SHP77 treated with DMSO at 0.1 percent for 48 hours (cell line): ENCODE measurements at places on chromosomes 6 and 20.

DNA sequence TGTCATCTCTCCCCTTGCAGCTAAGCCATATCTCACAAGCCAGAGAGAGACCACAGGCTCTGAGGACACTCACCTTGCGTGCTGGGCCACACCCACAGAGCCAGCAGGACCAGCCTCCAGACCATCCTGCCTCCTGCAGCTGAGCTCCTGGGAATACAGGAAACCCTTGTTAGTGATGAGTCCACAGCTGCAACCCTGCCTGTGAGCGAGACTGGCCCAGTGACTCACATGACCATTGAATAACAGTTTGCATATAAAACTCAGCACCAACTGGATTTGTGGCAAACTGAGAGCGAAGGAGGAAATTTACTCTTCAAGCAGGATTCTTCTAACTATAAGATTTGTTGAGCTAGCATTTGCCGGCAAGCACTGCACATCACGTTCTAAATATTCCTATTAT lies 3.0 kb downstream of the THBS2 start:
- DNase-seq, result no peak

DNA sequence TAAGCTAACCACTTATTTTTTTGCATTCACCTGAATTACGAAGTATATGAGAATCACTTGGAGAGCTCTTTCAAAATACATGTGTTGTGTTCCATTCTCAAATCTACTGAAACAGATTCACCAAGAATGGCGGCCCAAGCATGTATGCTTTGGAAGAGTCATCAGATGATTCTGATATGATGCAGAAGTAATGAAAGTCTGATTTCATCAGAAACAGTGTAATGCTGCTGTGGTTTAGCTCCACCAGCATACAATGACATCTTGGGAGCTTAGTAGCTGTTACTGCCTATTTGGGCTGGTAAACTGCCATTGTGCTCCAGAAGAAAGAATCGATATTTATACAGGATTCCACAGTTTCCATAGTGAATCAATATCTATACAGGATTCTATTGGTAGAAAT lies 52.9 kb downstream of the UBR2 start:
- DNase-seq, result no peak

GRCh38 chr6:33082702-33083101 lies 6.9 kb downstream of the HLA-DPB1 start:
- DNase-seq, result no peak

GRCh38 chr6:4518506-4518905 lies 257.7 kb upstream of the CDYL start:
- no peak for DNase-seq
